Activated CD4-positive, alpha-beta T cell treated with anti-CD3 and anti-CD28 coated beads for 1 hour (primary cell): ENCODE measurements at places on chromosomes 1 and 21.

DNA sequence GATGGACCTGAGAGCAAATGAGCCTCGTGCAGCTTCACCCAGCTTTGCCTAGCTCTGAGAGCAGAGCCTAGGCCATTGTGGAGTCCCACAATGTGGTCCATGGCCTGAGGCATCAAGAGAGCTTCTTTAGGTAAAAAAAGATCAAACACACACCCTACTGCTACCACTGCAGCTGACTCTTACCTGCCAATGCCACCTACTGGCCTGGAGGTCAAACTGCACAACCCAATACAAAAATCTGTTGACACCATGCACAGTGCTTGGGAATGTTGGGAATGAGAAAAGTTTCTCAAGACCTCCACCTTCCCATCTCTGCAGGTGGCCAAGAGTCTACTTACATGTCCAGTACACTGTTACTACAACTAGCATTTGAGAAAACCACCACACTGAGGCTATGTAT lies 60.6 kb downstream of the UCHL5 start:
- no peak for DNase-seq

GRCh38 chr21:37381883-37382585 lies 15.5 kb downstream of the DYRK1A start:
- DNase-seq, result no peak

GRCh38 chr1:185281245-185281644 lies 35.8 kb downstream of the IVNS1ABP start:
- no peak for DNase-seq

DNA sequence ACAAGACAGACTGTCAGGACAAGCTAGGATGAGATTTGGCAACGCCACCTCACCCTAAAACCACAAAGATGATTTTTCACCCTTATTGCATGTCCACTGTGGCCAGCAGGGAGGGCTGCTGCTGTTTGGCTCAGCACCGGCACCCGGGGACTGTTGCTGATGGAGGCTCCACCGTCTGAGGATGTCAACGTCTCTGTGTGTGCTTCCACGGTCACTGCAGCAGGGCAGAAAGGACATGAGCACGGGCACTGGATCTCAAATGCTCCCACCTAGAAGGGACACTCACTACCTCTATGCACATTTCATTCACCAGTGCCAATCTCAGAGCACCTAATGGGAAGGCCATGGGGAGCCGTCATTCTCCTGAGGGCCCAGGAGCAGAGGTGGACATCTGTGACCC lies 599.6 kb downstream of the PTPRU start:
- DNase-seq, result no peak

DNA sequence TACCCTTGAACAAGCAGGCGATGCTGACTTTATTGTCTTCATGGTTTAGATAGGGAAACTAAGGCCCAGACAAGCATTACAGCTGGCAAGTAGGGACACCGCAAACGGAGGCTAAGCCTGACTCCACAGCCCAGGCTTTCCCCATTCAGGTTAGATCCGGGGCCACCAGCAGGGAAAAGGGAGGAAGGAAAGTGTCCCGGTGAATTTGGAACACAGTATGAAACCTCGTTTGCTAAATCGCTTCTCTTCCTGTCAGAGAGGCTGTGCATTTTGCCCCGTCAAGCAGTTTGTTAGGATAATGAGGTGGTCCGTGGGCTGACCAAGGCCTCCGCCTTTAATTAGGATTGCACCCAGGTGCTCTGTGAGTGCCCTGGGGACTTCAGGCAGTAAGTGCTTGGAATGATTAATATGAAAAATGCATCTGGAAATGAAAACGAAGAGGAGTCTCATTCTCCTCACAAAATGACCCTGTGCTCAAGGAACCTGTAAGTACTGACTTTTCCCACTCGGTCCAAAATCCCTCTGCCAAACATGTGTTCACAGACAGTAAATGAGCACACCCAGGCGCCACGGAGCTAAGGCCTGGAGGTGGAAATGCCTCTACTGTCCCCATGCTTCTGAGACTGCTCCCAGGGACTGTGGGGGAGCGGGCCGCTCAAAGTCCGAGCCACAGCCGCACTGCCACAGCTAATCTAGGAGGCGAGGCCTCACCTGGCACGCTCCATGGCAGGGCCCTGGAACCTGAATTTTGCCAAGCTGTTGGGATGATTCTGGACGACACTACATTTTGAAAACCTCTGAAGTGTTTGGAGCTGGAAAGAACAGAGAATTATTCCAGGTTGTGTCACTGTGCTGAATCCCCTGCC lies 234.1 kb downstream of the SDCCAG8 start:
- DNase-seq, result no peak
